ENCODE measurements at places on chromosomes 2 and 18.
A peak's percentile ranks its signal among the peaks of the same experiment; 100 is the strongest.

DNA sequence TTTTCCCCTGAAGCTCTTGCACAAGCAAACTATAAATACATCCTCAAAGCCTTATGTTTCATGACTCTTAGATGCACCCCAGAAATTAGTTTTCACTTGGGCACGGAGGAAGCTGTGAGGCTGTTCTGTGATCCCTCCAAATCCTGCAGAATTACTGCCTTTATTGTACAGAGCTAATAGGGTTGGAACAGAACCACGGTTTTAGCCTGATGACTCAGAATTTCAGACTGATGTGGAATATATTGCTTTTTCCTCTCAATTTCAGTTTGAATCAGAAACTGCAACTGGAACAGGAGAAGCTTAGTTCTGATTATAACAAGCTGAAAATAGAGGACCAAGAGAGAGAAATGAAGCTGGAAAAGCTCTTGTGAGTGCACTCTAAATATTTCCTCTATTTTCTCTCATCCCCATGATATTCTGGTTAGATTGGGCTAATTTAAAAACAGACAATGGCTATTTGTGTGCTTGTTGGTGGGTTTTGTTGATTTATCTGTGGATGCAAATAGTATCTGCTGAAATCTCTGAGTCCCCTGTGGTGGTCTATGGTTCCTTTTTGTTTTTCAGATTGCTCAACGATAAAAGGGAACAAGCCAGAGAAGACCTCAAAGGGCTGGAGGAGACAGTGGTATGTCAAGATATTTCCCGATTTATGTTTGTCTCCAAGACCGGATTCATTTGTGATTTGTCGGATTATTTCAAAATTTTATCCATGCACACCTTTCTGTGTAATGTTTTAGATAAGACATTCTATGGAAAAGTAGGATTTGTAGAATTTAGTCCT lies 38.2 kb upstream of the LYPD6B start:
- DNase-seq: no peak

- DNase-seq: no peak
Observed at GRCh38 chr18:79800371-79801180, 2.8 kb downstream of the KCNG2 start.

DNA sequence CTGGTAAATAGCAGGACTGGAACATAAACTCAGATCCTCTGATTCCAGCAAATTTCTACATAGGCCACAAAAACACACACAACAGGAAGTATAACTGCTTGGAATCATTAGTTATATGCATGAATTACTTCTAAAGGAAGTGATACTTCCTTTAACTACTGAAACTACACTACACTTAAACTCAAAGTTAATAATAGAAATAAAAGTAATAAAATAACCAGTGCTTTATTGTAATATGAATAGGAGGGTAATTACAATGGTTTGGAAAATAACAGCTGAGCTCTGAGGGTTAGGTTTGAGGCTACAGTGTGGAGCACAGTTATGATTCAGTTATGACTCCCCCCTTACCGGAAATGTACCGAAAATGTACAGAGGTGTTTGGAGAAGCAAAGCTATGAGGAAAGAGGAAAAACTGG lies 18.5 kb upstream of the POLI start:
- no peak for DNase-seq

DNA sequence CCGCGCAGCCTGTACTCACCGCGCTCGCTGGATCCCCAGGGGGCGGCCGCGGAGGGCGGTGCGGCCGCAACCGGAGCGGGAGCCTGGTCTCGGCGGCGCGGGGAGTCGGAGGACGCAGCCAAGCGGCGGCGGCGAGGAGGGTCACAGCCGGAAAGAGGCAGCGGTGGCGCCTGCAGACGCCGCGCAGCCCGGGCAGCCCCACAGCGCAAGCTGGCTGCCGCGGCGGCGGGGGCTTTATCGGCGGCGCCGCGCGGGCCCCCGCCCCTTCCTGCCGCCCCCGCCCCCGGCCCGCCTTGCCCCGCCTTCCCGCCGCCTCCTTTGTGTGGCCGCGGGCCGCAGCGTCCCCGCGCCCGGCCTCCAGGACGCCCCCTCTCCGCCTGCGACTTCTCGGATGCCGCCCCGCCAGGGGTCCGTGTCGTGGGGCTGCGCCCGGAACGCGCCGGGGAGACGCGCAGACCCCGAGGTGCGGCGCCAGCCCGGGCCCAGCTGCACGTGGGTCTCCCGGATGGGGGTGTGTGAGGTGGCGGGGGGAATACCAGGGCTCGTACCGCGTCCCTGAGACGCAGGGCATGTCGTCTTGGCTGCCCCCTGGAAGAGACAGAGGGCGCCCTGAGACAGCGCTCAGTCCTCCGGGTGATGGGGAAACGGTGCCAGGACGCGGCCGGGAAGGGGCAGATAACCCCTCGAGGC lies at the start of gene SERPINE2:
TSS of gene SERPINE2 (minus strand) at position 207 of the 690 bp plus-strand sequence. CDS start 37,386 bp downstream, outside the sequence.
- peak; percentile 11 for DNase-seq

DNA sequence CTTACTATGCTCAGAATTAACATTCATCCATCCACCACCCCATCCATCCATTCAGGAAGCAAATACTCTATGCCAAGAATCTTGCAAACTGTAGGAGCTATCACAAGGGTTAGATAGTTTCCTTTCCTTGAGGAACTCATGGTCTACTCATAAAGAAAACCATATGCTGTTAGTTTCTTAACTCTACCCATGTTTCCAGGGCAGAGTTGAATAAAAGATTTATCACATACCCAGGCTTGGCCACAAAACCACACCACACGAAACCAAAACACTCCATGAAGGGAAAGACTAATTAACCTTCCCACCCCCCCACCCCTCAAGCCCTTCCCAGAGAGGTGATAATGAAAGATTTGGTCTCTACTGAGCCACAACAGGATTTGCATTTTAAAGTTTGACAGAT lies 23.7 kb upstream of the MSGN1 start:
- no peak for DNase-seq

- DNase-seq: no peak
Observed at GRCh38 chr2:176647325-176648165, 378.3 kb downstream of the MTX2 start.

GRCh38 chr18:40380686-40381439 lies 1574.2 kb upstream of the PIK3C3 start:
- DNase-seq: no peak

DNA sequence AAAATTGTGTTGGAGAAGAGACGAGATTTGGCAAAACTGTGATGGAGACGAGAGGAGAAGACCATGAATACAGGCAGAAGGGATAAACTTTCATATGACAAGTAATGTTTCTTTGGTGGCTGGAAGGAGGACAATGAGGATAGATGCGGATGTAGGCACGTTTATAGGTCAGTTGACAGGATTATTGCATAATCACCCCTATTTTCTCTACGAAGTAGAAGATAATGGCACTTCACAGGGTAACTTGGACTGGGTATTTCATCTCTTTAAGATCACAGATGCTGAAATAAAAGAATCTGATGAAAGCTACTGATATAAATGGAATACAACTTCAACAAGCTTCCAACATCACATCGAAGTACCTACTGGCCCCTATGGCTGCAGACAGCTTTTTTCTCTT lies 81.0 kb downstream of the PLEKHM3 start:
- no peak for DNase-seq

- no peak for DNase-seq
Observed at GRCh38 chr2:19731037-19731436, 170.7 kb downstream of the TTC32 start.

DNA sequence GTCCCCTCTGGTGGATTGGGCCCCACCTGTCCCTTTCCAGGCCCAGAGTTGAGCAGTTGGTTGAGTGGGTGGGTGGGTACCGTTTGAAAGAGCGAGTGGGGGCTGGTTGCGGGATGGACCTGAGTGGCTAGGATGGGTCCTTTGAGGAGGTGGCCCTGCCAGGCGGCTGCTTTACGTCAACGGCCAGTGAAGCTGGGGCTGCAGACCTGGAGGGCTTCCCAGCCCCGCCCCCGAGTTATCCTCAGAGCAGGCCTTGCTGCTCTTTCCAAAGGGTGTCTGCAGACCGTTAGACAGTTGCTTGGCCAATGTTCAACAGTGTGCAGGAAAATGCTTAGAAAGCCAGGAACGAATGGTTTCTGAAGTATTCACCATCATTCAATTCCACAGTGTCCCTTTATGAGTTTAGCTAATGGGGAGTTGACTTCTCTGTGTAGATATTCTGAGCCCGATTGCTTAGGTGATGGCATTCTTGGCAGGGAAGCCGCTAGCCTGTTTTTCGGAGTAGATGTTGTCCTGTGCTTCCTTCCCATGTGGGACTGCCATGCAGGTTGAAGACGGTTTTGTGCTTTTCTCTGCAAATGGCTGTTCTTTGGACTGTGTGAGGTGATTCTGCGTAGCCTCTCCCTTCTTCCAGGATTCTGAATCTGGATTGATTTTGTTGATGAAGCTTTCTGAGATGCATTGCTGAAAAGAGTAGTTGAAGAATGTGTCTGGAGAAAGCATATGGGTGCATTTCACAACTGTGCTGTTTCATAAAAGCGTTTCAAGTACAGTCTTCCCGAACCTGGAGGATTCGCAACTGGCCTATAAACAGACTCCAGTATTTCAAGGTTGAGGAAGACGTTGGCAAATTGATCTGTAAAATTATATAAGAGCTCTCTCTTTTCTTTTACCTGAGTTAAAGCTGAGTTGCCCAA lies 45.8 kb downstream of the LDLRAD4 start:
- no peak for DNase-seq

GRCh38 chr2:118845005-118845521 lies 2.4 kb downstream of the EN1 start:
- no peak for DNase-seq

All from stimulated activated naive CD4-positive, alpha-beta T cell treated with Interleukin-2 at 50 U/mL for 16 hours (primary cell).